Activated T-helper 1 cell treated with Interleukin-2 at 50 U/mL for 16 hours (primary cell): ENCODE measurements at places on chromosomes 2 and 18.

DNA sequence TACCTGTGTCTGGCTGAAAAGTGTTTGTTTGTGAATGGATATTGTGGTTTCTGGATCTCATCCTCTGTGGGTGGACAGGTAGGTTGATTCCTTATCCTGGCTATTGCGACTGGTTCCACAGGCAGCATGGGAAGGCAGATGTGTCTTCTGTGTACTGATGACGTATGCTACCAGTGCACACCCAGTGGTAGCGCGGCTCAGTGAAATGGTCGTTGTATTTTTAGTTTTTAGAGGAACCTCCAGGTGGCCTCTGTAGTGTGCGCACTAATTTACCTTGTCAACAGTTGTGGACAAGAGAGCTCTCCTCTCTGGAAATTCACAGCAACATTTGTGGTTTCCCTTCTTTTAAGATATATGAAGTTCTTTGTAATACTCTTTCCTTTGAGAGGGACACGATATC, 52.5 kb downstream of the CCDC74A start:
- DNase-seq: no peak

- no peak for DNase-seq
Measured at GRCh38 chr2:167013227-167013626, 124.9 kb downstream of the XIRP2 start.

DNA sequence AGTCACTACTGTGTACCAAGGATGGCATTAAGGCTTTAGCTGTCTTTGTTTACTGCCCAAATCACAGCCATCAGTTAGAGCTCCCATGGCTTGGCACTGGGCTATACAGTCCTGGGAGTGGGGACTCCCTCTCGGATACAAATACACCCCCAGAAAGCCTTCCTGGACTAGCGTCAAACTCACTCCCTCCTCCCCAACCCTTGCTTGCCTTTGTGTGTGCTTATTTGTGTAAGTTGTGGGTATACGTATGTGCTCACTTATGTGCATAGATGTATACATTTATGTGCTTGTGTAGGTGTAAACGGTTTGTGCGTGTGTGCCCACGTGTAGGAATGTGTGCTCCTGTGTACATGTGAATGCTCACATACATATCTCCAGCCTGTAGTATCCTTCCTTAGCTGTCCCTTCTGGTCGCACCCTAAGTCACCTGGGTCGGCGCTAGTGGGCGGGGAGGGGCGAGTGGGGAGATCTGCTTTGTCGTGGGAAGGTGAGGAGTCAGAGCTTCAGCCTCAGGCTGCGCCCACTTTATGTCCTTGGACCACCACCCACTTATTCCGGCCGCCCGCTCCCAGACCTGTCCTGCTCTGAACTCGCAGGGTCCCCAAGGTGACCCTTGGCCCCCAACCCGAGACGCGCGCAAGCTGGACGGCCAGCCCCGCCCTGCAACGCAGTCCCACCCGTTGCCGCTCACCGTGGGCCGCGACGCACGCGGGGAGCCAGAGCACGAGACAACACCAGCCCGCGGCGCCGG, 461 bp downstream of the PRADC1 start:
- no peak for DNase-seq

DNA sequence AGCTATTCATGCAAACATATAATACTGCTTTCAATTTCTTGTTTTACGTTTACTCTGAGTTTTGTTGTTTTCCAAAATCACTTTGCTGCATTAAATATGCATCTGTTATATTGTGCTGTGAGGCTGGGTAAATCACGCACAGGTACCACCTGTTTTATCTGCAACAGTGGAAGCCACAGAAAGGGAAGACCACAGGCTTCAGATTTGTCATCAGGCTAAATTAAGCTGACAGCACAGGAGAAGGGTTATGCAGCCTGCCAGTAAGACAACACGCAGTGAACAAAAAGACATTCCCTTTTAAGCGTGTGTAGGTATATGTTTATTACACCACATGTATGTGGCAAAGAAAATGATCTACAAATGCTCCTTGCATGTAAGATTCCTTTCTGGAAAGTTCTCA, 38.2 kb downstream of the ZNF516 start:
- DNase-seq: no peak

GRCh38 chr18:46439037-46439436, 218.0 kb downstream of the LOXHD1 start:
- no peak for DNase-seq

- DNase-seq: no peak
Measured at GRCh38 chr2:71934595-71935261, 212.9 kb downstream of the CYP26B1 start.

- no peak for DNase-seq
Measured at GRCh38 chr2:58052978-58053377, 6.4 kb downstream of the VRK2 start.

- DNase-seq: no peak
Measured at GRCh38 chr2:188046437-188046836, 245.2 kb upstream of the GULP1 start.

DNA sequence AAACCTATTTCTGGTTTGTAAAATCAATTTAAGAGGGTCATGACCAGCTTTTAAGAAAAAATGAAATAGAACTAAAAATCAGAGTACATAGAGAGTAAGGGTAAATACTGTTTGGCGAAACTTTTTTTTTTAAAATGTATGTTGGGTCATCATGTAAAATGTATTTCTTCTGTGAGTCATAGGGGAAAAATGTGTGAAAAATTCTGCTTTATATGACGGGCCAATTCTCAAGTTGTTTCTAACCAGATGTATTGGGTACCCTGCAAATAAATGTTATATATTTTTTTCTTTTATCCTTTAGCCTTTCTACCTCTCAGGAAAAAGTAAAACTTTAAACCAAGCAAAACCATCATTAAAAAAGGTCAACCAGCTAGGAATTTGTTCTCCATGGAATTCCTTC, 13.9 kb downstream of the AFTPH start:
- DNase-seq: no peak

DNA sequence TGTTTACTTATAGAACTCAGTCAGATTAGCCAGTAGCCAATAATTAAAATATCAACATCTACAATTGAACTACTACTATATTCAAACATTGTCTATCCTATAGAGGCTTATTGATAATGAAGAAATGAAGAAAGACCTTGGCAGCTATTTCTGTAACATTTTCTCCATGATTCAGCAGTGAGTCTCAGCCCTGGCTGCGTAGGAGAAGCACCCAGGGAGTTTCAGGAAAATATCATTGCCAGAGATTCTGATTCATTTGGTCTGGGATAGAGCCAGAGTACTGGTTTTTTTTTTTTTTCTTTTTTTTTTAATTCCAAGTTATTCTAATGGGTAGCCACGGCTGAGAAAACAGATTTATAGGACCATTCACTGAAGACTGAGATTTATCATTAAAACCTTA, 404.8 kb downstream of the TXNL1 start:
- no peak for DNase-seq

DNA sequence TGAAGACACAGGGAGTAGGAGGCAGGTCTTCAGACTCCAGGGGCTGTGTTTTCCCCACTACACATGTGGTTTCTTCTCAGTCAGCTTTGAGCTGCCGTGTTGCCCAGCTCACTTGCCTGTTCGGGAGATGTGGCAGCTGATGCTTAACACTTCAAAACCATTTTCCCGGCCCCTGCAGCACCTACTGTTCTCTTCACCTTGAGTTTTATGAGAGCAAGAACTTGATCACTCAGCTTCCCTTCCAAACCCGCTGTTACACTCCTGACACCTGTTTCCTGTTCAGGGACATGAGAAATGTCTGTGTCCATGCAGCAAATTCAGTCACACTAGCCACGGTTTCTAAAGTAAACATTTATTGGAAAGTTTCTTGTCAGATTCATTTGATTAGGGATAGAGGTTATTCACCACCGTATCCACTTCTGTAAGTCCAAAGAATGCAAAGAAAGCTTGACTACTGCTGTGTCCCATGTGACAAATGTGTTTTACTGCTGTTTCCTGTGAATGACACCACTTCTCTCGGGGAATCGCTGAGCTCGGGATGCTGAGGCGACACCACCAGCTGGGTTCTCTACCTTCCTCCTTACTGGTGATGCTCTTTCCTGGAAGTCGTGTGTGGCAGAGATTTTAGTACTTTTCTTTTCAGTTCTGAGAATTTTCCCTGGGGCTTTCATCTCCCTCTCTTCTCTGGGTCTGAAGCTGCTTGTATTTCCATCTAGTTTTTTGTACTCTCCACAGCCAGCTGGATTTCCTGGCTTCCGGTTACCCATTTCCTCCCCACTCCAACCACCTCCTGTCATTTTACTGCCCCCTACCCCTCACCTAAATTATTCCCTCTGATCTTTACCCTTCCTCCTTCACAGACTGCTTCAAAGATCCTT, 91.7 kb downstream of the KLF7 start:
- DNase-seq: no peak

GRCh38 chr2:68521037-68521436, 53.7 kb downstream of the APLF start:
- DNase-seq: no peak

DNA sequence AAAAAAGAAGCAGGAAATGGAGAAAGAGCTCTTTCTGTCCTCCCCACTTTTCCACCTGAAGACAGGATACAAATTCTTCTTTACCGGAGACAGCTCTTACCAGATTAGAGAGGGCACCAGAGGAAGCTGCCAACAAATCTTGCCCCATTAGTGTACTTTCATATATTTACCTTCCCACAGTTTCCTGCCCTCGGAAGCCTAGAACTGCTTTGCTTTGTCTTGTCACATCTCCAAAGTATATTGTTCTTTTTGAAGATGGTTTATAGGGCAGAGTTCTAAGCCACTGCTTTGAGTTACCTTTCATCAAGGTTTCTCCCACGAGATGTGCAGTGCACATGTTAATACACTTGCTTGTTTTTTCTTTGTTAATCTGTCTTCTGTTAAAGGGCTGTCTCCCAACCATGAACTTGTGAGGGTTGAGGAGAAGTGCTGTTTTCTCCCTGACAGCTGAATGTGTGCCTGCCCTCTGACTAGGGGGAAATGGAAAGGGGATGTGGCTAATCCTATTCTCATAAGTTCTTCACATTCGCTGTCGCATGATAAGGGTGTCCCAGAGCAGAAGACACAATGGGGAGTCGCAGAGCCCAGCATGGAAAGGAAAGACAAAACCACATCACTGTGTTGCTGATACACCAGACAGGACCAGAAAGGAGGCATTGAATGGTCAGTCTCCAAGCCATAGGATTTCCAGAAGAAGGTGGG, 24.2 kb downstream of the CENPA start:
- DNase-seq: no peak

DNA sequence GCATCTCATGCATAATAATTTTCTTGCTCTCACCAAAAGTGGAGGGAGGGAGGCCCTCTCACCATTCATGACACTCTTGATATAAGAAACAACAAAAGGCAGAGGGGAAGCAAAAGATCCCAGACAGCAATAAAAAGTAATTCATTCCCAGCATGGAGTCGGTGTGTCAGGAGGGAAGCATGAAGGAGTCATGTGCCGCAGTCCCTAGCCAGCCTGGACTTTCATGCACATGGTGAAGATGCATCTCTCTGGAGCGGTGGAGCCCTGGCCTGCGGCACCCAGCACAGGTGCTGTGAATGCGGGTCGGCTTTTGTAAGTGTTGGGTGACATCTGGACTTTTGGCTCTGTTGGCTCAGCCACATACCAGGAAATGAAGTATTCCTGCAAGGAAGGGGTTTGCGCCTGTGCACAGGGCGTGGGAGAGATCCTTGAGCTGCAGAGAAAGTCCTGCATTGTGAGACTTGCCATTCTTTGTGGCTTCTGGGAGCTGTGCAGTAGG, 119.4 kb downstream of the COPS8 start:
- no peak for DNase-seq

DNA sequence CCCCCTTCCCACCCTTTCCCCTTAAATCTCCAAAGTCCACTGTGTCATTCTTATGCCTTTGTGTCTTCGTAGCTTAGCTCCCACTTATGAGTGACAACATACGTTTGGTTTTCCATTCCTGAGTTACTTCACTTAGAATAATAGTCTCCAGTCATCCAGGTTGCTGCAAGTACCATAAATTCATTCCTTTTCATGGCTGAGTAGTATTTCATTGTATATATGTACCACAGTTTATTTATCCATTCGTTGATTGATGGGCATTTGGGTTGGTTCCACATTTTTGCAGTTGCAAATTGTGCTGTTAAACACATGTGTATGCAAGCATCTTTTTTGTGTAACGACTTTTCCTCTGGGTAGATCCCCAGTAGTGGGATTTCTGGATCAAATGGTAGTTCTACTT, 14.5 kb upstream of the ZNF638 start:
- DNase-seq: no peak

DNA sequence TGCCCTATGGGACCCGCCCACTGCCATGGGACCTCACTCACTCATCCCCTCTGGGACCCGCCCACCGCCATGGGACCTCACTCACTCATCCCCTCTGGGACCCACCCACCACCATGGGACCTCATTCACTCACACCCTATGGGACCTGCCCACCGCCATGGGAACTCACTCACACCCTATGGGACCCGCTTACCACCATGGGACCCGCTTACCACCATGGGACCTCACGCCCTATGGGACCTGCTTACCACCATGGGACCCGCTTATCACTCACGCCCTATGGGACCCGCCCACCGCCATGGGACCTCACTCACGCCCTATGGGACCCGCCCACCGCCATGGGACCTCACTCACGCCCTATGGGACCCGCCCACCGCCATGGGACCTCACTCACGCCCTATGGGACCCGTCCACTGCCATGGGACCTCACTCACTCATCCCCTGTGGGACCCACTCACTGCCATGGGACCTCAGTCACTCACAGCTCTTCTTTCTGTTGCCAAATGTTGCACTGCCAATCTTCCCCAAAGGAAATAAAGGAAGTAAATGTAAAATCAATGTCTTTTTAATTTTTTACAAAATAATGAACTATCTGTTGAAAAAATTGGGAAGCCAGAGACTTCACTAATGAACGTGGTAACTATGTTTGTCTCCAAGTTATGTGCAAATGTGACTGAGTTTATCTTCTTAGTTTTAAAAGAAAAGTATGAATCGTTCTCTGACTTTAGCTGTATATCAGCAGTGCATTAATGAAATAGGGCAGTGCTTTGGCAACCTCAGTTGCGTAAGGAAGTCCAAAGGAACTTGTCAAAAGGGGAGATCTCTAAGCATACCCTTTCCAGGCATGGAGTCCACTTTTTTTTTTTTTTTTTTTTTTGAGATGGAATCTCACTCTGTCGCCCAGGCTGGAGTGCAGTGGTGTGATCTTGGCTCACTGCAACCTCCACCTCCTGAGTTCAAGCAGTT, 101.5 kb upstream of the MGAT5 start:
- no peak for DNase-seq

DNA sequence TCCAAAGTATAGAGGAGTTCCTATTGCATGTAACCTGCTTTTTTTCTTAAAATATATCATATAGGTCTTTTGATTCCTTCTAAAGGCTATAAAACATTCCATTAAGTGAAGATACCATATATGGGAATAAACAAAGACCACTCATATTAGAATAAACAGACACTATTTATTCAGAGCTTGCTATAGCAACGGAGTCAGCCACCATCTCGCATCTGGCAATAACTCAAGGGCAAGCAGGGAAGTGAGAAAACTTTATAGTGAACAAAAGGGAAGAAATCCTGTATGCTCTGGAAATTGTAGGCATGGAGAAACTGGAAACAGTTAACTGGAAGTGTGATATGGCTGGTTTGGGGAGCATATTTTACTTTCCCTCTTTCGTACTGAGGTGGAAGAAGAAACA, 301.9 kb downstream of the PTH2R start:
- no peak for DNase-seq
